MCF 10A (cell line): ENCODE measurements at places on chromosomes 3 and 15. TPM values are rescaled to one million over a fixed set of nuclear protein-coding genes. Genes with fewer than 3 reads are reported as not detected.

CLDN18 gene
- not detected in 2 replicates for total RNA-seq

CFAP20DC gene
- total RNA-seq, result 1.1 and 1.5 TPM in 2 replicates

DNA sequence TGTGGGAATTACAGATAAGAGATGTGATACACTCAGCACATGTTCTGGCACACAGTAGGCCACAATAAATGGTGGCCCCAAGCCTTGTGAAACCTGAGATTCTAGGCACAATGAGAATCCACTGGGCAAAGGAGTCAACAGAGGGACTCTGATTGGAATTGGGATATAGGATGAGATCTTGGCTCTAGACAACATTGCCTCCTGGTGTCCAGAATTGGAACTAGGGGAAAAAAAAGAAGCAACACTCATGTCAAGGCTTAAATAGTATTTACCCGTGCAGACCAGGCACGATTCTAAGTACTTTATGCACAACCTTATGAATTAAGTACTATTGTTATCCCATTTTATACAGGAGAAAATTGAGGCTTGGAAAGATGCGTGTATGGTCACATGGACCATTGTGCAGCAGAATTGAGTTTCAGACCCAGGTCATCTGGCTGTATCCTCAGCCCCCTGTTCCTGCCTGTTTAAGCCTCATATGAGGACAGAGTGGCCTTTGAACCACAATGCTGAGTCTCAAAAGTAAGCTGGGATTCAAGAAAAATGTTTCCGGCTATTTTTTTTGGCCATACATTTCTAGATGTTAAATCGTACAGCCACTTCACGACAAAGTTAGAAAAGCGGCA is 124.8 kb downstream of the SV2B start:
- H3K27ac ChIP-seq, result no peak overlapping the region
- peak; percentile 68 for DNase-seq
- no peak overlapping the region for H3K4me3 ChIP-seq
- H3K36me3 ChIP-seq, result no peaks in the 10 kb centered on the region

ADAMTS7 gene
- total RNA-seq, result 10.7 and 10.8 TPM in 2 replicates

- H3K4me1 ChIP-seq, result no peaks in the 10 kb centered on the region
- no peak overlapping the region for H3K4me3 ChIP-seq
- no peaks in the 10 kb centered on the region for H3K36me3 ChIP-seq
- H3K27me3 ChIP-seq, result peaks cover 21% of the 10 kb centered on the region
- no peak for DNase-seq
- no peak overlapping the region for H3K27ac ChIP-seq
Measured at GRCh38 chr3:36730966-36731365, 33.4 kb downstream of the DCLK3 start.
